Kidney tubule cell (primary cell): ENCODE measurements at places on chromosomes 1 and 21.

DNA sequence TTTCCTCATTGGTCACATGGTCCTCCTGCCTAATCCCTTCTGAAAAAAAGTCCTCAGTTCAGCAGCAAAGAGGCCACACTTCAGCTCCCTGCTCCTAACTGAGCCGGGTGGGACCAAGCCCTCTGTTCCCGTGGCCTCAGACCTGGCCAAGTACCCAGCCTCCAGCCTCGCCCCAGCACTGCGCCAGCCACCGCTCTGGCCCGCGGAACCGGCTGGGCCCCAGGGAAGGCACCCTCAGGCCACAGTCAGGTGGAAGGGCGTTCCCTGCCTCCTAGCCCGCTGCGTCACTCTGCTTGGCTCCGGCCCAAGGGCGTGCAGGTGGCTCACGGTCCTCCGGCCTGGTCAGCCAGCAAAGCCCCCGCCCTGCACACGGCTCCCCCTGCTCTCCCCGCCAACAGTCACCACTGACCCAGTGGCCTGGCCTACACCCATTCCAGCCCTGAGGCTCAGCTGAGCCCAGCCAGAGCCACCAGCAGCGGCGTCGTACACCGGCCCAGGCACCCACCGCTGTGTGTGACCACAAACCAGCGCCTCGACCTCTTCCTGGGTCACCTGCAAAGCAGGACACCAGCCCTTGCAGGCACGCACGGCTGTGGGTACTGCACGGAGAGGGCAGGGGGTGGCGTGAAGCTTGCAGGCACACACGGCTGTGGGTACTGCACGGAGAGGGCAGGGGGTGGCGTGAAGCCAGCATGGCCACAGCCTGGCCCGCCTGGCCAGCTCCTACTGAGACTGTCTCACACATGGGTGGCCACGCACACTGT is 19.4 kb downstream of the NADK start:
- DNase-seq, result peak; percentile 94

- DNase-seq, result no peak
Measured at GRCh38 chr1:108034396-108034795, 69.4 kb upstream of the VAV3 start.

DNA sequence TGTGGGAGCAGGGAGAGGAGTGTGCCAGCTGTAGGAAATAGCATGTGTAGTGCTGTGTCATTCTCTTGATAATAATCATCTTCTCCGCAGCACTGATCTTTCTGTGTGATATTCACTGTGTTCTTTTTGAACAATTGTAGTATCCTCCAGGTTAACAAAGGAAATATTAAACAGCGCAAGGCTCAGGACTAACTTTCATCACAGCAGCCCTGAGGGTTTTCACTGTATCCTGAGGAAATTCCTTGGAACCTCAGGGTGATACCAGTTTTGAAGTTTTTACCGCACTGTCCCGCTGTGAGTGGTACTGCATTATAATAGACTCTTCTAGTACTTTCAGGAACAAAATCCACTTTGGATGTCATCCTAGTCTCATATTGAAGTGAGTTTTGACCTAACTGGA is 228.4 kb upstream of the COA6 start:
- no peak for DNase-seq

DNA sequence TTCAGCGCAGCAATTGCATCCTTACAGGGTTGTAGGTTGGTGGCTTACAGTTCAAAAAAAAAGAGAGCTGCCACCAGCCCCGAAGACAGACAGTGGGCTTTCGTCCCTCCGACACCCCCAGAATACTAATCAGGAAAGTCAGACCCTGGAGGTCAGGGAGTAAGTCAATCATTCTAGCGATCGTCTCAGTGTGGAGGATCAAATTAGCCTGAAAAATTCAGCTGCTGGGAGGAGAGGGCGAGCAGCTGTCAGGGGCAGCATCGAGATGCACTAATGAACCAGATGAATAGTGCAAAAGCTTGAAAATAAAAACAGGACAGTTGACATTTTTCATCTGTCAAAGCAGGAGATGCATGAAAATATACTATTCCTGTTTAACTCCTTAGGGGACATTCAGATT is 138.4 kb downstream of the NEK7 start:
- no peak for DNase-seq

DNA sequence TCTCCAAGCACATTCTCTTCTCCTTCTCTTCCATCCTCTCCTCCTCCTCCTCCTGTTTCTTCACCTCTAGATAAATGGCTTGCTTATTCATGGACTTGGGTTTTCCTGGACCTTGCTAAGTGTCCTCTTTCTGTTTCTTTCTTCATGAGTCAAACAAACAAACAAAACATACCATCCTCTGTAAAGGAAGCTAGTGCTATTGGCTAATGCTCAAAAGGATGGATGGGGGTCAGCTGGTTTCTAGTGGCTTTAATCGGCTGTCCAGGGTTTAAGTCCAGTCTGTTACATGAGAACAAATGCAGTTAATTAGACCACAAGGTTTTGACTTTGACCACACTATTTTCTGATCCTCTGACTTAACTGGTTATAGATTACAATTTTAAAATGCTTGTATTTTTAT is 83.8 kb upstream of the TSPAN2 start:
- DNase-seq, result no peak

- DNase-seq, result no peak
Measured at GRCh38 chr1:23103001-23103889, 65.4 kb downstream of the LUZP1 start.

DNA sequence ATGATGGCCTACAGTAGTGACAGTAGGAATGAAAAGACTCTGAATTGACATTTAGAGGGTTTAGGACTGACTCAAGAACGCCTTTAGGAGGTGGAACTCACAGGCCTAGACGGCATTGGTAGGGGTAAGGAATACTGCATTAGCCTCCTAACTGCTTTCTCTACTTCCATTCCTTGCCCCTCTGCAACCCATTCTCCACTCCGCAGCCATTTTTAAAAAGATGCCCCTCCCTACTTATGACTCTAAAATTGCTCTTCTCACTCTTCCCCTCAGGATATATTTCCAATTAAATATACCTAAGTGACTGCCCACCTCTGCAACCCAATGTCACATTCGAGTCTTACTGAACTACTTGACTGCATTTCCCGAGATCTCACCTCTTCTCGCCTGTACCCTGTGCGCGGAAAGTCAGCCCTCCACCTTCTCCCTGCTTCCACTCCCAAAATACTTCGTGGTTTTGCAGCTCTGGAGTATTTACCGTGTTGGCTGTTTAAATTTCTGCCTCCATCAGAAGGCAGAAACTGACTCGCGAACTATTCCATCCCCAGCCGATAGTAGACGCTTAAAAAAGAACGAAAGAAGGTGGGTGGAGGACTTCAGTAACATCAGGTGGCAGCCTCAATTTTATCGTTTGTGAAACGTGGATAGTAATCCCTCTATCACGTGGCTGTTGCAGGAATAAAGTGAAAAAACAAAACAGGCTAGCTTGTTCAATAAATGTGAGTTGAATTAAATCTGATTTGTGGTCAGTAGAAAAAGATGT is 1.1 kb upstream of the YBX1 start:
- peak; percentile 33 for DNase-seq

- DNase-seq, result no peak
Measured at GRCh38 chr1:153945131-153945794, 1.3 kb downstream of the DENND4B start.

DNA sequence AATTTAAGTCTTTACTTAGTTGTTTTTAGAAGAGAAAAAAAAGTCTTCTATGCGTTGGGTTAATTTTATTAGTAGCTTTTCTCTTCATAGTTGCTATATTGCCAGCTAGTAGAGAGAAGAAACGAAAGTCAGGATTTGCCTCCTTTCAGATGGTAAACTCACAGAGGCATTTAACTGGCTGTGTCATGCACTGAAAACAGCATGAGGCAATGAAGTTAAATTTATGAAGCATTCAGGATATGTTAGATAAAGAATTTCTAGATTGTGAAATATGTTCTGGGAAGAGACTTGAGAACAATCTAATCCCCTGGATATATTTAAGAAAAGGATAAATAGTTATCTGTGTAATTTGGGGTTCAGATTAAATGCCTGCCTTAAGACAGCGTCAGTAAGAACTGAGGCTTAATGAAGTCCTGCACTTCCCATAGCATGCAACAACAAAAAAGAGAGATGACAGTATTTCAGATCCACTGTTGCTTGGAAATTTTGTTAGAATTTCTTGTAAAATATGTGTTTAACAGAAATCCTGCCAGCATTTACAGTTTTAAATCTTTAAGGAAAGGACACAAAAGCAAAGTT is 1.7 kb downstream of the ANGPTL1 start:
- peak; percentile 9 for DNase-seq

DNA sequence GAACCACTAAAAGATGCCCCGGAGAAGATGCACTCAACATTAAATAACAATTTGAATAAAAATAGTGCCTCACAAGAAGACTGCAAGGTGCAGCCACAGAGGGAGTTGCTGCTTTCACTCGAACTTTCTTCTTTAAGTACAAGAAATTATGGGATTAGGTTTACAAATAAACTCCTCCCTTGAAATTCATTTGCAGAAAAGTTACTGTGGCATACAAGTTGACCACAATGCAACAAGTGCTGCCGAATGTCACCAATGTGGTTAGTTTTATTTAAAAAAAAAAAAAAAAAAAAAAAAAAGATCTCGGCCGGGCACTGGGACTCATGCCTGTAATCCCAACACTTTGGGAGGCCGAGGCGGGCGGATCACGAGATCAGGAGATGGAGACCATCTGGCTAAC is 76.8 kb upstream of the RAB4A start:
- DNase-seq, result no peak

DNA sequence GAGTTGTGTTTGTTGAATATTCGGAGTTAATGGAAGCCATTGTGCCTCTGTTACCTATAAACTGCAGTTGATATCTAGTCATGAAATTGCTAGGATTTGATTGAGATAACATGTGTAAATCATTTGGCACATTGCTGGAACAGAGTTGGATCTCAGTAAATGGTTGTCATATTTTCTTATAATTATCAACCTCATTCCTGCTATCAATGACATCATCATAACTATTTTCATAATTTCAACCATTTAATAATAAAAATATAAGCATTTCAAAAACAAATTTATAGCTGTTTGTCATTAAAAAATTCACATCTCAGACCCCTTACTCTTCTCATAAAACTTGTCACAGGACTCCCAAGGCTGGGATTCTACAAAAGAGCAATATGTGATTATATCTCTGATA is 133.4 kb downstream of the PTGER3 start:
- DNase-seq, result no peak

DNA sequence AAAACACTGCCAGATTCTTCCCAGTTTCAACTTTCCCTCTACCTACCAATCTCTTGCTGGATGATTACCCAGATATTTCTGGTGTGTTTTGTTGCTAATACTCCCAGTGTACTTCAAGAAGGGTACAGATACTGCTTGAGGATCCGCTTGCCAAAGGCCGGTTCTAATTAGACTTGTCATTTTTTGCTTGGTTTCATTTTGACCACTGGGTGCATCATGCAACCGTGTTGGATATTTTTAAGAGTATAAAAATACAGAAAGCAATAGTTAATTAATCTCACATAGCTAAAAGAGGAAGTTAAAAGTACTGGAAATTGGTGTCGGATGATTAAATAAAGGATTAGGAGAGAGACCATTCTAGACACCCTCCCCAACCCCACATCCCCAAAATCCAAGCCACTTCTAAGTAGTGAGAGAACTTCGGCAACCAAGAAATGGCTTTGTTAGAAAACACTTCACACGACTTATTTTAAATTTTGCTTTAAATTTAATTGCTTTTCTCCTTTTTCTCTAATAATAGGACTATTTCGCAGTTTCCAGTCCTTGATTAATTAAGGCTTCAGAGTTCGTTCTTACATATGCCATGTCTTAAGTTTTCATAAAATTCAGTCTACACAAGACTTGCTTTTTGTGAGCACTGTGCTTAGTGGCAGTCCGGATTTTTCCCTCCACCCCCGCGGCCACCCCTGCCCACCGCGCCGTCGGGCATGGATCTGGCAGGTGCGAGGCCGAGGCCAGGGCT is 2.5 kb upstream of the CDKN2C start:
- DNase-seq, result peak; percentile 31

DNA sequence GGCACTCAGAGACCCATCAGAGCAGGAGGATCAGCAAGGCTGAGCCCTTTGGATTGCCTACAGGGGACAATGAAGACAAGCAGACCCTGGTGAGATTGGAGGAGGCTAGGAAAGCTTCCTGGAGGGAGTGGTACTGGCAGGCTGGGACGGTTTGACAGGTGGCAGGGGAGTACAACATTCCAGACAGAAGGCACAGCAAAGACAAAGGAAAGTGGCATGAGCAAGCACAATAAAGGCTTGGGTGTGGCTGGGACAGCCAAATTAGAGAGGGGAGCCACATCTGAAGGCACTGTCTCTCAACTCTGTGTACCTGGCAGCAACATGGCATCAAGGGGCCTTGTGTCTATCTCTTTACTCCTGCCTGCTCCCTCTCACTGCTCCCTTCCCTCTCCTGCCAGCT is 38.2 kb downstream of the DMAP1 start:
- DNase-seq, result no peak

GRCh38 chr1:24759492-24759891 is 14.2 kb downstream of the CLIC4 start:
- no peak for DNase-seq

DNA sequence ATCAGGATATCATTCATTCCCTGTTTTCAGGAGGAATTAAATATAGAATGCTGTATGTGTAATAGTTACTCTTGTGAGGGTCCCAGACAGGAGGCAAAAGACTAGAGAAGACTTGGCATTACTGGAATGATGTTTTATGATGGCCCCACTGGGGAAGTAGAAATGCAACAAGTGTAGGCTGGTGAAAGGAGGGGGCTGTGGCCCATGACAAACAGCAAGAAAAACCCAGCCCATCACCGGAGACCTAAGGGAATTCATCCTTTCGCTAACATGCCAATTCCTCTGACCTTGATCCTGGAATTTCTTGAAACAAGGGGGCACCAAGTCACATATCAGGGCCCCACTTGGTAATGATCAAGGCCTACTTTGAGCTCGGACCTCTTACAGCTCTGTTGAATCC is 5.5 kb upstream of the IFNGR2 start:
- no peak for DNase-seq

GRCh38 chr1:160206036-160206389 is 829 bp downstream of the PEA15 start:
- DNase-seq, result peak; percentile 81

DNA sequence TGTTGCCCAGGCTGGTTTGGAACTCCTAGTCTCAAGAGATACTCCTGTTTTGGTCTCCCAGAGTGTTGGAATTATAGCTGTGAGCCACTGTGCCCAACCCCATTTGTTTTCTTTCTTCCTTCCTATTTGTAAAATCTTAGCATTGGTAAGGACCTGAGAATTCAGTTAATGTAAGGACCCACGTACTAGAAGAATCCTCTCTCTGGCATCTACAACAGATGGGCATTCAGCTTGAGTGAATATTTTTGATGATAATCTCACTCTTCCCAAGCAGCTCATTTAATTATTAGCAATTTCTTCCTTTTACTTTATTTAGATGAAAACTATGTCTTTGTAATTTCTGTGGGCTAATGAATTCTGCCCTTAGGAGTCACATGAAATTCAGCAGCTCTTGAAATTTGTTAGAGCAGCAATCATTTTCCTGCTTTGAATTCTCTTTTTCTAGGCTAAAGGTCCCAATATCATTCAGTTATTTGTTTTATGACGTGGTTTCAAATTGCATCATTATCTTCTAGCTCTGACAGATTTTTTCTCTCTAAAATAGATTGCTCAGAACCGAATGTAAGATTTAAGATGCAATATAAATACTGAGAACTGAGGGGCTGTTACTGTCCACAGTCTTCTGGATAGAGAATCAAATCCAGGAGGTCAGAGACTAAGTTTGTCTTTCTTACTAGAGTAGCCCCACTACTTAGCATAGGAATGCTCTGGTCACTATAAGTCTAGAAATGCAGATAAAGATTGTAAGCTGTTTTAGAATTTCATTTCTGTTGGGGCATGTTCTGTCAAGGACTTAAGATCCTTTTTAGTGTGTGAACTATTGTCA is 59.4 kb downstream of the EPB41 start:
- no peak for DNase-seq

- no peak for DNase-seq
Measured at GRCh38 chr1:115854005-115854404, 13.1 kb upstream of the NHLH2 start.
